ENCODE measurements at places on chromosomes 12 and 14. TPM values are rescaled to one million over a fixed set of nuclear protein-coding genes. Genes with fewer than 3 reads are reported as not detected.

- DNase-seq, result no peak
These were observed 34.6 kb downstream of the MTHFD1 start for GRCh38 chr14:64422756-64423155.

DNA sequence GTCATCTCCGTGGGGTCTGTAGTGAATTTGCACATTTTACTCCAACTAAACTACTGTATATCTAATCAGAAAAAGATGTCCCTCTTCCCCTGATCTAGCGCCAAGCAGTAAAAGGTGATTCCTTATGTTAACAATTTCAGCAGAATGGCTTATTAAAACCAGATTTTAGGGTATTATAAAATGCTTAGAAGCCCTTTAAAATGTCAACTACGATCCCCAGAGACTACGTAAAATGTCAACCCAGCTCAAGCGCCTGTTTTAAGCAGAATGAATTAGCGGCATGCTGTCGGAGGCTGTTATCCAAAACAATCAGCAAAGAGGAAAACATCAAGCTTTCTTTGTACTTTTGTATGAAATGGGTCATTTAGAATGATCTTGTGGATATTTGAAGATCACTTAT, 408.9 kb downstream of the SOX5 start:
- DNase-seq, result no peak

DNA sequence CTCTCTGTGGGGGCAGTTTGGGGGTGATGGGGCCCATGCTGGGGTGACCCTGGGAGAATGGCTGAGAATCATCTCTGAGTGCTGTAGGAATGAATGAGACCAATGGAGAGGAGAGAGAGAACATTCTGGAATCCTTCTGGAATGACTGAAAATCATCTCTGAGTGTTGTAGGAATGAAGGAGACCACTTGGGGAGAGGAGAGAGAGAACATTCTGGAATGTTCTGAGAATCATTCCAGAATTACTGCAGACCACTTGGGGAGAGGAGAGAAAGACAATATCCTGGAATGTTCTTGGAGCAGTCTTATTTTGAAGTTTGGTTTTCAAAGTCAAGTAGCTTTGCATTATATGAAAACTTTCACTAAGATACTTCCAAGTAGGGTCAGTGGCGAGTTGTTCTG, 64.3 kb downstream of the ZNF664 start:
- DNase-seq, result no peak

- no peak for DNase-seq
These were observed 30.9 kb downstream of the SLC2A3 start for GRCh38 chr12:7905071-7905470.

GRCh38 chr12:125341422-125341821, 276.2 kb downstream of the AACS start:
- DNase-seq, result no peak

DNA sequence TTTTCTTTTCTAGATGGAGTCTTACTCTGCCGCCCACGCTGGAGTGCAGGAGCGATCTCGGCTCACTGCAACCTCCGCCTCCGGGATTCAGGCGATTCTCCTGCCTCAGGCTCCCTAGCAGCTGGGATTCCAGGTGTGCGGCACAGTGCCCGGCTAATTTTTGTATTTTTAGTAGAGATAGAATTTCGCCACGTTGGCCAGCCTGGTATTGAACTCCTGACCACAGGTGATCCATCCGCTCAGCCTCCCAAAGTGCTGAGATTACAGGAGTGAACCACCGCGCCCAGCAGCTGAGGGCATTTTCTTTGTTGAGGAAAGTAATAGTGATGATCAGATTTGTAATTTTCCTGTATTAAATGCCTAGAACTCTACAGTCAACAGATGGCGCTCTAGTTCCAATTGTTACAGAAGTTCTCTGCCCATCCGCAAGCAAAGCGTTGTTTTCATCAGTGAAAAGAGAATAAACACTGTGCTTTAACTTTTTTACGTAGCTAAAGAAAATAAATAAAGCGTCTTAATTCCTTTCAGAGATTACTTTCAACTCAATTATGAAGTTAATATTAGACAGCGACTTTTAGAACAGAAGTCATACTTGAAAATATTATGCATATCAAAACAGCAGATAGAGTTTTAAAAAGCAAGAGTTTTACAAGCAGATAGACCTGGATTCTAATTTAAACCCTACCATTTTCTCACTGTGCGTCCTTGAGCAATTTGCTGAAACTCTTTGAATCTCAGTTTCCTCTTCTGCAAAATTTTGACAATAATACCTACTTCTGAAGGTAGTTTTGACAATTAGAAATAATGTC, 335.1 kb downstream of the DUSP6 start:
- DNase-seq, result peak; percentile 47

DNA sequence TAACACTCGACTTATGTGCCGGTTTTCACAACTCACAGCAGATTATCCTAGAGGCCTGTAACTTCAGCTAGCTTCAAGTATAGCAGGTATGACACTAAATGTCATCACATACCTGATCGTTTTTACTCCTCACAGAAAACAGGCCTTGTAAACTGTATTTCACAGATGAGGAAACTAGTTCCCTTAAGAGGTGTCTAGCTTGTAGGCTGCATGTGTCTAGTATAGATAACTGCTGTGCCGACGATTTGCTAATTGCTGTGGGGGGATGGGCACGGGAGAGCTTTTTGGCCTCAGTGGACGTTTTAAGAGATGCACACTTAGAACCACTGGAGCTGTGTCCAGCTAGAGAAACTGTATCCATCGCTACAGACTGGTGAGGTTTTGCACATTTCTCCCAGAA, 78.8 kb downstream of the PAPOLA start:
- no peak for DNase-seq

- DNase-seq, result no peak
These were observed 348.8 kb downstream of the PDZRN4 start for GRCh38 chr12:41536813-41537490.

- DNase-seq, result no peak
These were observed 35.2 kb downstream of the PPM1H start for GRCh38 chr12:62899568-62900390.

GRCh38 chr12:113762882-113763816, 203.0 kb downstream of the RBM19 start:
- no peak for DNase-seq

GRCh38 chr12:117876436-117876816, 92.4 kb downstream of the KSR2 start:
- no peak for DNase-seq

DNA sequence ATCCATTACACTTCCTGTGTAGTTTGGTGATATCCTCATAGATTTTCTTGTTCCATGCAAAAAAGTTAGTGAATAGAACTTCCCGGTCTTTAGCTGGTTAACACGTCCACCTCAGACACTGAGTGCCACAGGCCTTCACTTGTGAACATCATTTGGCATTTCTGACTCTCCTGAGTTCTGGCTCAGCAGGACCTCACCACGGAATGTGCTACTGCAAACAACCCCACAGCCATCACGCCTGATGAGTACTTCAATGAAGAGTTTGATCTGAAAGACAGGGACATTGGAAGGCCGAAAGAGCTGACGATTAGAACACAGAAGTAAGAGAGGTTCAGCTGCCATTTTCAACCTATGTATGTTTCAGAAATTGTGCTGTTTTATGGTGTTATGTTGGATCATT, 20.0 kb downstream of the C12orf76 start:
- DNase-seq, result no peak

GRCh38 chr12:2076196-2076570, 23.4 kb downstream of the CACNA1C start:
- no peak for DNase-seq

DNA sequence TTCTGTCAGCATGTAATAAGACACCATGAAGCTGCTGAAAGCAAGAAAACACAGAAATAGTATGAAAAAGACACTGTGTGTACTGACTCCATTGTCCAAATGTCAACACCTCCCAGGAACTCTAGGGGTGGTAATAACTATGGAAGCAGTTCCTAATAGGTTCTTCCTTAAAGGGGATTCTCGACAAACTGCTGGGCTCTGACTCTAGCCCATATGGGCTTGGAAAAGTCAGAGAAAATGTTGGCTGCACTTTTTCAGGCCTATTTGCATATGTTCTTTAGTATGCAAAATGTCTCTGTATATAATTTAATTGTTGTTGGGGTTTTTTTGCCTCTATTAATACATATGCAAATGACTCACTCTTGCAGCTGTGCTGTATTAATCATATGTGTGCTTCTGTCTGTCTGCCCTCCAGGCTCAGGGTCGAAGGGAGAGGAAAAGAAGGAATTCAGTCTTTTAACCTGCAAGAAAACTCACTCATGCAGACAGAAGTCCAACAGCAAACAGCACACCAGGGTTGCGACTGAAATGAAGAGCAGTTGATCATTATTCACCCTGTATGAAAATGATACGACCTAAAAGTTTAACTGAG, 317.6 kb downstream of the SOX5 start:
- DNase-seq, result no peak

DNA sequence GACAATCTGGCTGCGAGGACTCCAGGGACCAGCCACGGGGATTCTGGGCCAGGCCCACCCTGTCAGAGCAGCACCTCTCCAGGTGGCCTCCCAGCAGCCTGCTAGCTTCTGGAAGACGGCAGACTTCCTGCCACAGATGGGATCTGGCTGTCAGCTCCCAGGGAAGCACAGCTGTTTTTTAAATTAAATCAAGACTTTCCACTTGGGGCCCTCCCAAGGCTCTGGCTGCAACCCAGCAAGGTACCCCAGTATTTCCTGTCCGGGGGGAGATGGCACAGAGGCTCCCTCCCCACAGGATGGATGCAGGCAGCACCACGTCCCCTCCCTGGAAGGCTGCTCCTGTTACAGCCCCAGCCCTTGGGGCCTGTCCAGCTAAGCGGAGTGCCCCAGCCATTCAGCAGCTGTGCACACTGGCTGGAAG, 56.9 kb downstream of the ACTN1 start:
- no peak for DNase-seq

DNA sequence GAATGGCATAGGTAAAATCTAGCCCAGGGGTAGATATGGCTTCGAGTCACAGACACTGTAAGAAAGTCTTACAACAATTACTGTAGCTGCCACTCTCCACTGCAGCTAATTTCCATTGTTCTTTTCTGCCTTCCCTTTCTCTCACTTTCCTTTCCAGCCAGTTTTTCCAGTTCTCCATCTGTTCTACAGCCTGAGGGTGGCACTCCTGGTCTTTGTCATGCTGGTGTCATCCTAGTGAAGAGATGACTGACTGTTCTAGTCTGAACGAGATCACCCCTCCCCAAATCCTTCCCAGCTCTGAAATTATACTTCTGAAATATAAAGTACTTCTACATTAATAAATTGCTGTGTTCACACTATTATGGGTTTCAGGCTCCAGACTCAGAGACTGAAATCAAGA, 74.2 kb upstream of the CSRP2 start:
- DNase-seq, result no peak

- DNase-seq, result peak; percentile 7
These were observed 497.7 kb downstream of the FUT8 start for GRCh38 chr14:65910108-65910786.

DNA sequence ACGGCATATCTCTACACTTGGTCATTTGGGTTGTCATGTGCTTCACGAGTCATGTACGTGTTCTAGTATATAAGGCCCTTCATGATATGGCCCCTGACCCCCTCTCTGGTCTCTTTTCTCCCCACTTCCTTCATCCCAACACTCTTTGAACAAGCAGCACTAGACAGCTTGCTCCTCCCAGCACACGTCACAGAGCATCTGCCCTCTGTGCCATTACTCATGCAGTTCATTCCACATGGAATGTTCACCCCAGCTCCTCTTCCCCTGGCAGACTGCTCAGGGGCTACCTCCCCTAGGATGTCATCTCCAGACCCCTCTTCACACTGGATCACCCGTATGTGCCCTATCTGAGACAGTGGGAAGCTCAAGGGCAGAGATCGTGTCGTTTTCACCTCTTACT, 14.1 kb upstream of the LRP1-AS start:
- no peak for DNase-seq

DNA sequence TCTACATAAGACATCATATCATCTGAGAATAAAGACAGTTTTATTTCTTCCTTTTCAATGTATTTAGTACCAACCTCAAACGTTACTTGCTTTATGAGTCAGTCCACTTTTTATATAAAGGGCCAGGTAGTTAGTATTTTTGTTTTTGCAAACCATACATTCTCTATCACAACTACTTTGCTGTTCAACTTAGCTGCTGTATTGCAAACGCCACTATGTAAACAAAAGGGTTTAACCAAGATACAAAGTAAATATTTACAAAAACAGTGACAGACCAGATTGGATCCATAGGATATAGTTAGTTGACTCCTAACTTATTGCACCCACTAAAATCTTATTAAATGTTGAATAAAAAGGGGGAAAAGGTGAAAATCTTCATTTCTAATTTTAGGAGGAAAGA, 87.7 kb upstream of the FOXG1 start:
- DNase-seq, result no peak

DNA sequence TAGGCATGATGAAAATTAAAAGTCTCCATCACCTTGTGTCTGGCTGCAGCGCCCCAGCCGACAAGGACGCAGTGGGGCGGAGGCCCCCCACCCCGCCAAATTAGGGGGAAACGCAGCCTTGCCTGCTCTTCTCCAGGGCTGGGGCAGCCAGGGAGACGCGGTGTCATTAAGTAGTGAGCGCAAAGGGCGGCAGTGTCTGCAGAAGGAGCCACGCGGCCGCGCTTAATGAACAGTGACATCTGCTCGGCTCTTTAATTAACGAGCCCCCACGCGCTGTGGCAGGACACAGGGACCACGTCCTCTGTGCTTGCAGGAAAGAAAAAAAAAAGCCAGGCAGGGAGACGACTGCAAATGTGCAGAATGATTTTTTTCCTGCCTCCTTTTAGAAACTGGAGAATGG, 93.4 kb upstream of the NCOR2 start:
- no peak for DNase-seq

- DNase-seq, result no peak
These were observed 127.5 kb downstream of the TMX1 start for GRCh38 chr14:51367600-51367931.

- DNase-seq, result no peak
These were observed 1.2 kb downstream of the ANKRD9 start for GRCh38 chr14:102508410-102508773.

- no peak for DNase-seq
These were observed 1.3 kb upstream of the NCOR2 start for GRCh38 chr12:124568431-124569374.

DNA sequence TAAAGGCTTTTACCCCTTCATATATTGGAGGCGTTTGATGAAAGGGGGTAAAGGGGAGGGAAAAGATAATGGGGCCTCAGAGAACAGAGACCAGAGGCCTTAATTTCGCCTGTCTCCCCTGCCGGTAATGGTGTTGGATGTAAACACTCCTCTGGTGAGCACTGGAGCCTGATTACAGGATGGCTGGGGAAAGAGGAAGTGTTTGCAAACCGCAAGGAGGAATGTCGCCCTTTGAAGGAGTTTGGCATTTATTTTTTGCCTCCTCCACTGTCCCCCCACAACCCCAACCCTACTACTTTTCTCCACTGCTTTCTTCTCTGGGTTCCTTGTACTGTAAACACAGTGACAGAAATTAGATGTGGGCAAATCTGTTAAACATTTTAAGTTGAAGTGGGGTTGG, 211.9 kb upstream of the TBX3 start:
- DNase-seq, result no peak

Gene GYS2
- total RNA-seq, result not detected

Gene HELB
- total RNA-seq, result 2.0 TPM

Gene MDP1
- 26.1 TPM for total RNA-seq

Gene SENP1
- total RNA-seq, result 10.3 TPM

Gene KLRC2
- total RNA-seq, result not detected

Gene SMIM41
- total RNA-seq, result not detected

Gene TSHR
- not detected for total RNA-seq

Gene TAS2R42
- total RNA-seq, result not detected

Gene NELL2
- 0.46 TPM for total RNA-seq

Gene RERG
- 1.4 TPM for total RNA-seq

Gene RFX4
- not detected for total RNA-seq

Gene TAPBPL
- 6.5 TPM for total RNA-seq
